ENCODE measurements at places on chromosomes 6 and 20. TPM values are rescaled to one million over a fixed set of nuclear protein-coding genes. Genes with fewer than 3 reads are reported as not detected.
A peak's percentile ranks its signal among the peaks of the same experiment; 100 is the strongest.

The NR2E1 gene
- not detected for total RNA-seq

The RSPH9 gene
- total RNA-seq: 0.35 TPM

The RAB44 gene
- 0.11 TPM for total RNA-seq

The ULBP1 gene
- 0.64 TPM for total RNA-seq

GRCh38 chr6:37304766-37305165 lies 46.8 kb upstream of the TMEM217 start:
- peaks cover 21% of the 10 kb centered on the region for H3K36me3 ChIP-seq
- no peak for DNase-seq
- no peak overlapping the region for H3K4me3 ChIP-seq
- H3K27me3 ChIP-seq: no peaks in the 10 kb centered on the region

DNA sequence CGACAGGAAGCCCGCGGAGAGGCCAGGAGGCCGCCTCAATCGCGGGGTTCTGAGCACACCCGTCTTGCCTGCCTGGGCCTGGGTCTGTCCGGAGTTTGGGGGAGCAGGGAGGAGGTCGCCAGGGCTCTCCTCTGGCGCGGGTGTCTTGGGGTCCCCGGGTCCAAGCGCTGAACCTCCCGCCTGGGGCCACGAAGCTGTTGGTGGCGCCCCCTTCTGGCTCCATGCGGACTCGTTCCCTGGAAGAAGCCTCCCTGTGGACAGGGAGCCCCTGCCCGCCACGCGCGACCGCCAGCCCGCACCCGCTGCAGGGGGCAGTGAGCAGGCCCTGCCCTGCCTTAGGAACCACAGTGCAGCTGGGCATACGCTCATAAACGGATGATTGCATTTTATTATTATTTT lies 44.7 kb downstream of the MCUR1 start:
- H3K4me3 ChIP-seq: no peak overlapping the region
- no peaks in the 10 kb centered on the region for H3K36me3 ChIP-seq
- peak; percentile 65 for DNase-seq
- peaks cover 17% of the 10 kb centered on the region for H3K4me1 ChIP-seq
- H3K27ac ChIP-seq: no peak overlapping the region

DNA sequence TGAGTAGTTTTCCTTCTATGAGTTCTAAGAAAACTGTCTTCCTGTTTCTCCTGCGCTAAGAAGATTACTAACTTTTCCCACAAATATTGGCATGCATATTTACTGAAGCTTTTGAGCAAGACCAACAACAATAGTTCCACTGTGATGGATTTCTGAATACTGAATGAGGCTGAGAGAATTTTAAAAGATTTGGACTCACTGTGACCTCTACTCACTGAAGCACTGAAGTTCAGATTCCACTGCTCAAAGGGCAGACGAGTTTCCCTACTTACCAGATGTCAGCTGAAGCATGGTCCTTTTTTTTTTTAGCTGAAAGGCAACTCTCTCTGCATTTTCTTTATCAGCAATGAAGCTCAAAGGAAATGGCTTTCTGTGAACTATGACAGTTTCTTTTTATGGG lies 718.5 kb downstream of the RFPL4B start:
- H3K27ac ChIP-seq: peak overlapping the region; percentile 25
- H3K4me3 ChIP-seq: no peak overlapping the region
- H3K4me1 ChIP-seq: peaks cover 29% of the 10 kb centered on the region
- DNase-seq: no peak
- no peaks in the 10 kb centered on the region for H3K27me3 ChIP-seq

DNA sequence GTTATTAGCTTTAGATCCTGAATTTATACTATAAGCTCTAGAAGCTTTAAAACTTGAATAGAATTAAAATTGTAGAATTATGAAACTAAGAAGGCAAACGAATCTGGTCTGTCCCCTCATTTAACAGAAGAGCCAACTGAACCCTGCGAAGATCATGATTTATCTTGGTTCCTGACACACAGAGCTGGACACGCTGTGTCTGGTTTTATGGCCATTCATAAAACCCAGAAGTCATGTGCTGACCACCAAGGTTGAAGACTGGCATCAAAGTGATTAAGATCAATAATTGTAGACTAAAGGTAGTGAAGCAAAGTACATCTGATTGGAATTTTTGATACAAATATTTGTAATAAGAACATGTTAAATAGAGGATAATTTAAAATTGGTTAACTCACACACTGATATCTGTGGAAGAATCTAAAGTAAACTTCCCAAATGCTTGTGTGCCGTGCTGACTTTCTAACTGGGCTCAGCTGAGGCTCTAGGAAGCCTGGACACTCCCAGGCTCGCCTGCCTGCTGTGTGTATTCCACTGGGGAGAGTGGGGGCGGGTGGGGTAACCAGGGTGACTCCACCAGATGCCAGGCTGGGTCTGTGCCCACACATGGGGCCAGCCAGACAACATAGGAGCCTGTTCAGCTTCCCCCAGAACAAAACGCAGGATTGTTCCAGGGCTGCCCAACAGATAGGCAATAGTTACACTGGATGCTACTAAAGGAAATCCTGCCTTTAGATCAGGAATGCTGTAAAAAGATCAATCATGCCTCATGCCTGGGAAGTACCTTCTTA lies 42.1 kb upstream of the SLC22A3 start:
- peaks cover 3% of the 10 kb centered on the region for H3K27me3 ChIP-seq
- no peak overlapping the region for H3K27ac ChIP-seq
- H3K4me3 ChIP-seq: no peak overlapping the region
- no peak for DNase-seq
- H3K4me1 ChIP-seq: peaks cover 4% of the 10 kb centered on the region

The BPIFA1 gene
- total RNA-seq: not detected
